ENCODE measurements at places on chromosomes 3 and 15.

DNA sequence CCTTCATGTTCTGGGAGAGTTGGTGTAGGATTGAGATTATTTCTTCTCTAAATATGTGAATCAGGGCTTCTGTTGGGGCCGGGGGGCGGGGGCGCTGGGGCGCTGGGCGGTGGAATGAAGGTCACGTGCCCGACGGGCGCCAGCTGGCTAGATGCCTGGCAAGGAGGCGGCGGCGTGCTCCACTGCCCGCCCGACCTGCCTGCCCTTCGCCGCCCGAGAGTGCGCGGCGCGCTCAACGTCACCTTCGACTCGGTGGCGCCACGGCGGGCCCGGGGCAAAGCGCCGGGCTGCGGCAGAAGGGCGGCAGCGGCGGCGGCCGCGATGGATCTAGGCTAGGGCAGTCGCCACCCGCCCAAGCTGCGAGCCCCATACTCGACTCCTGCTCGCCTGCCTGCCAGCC lies 47.0 kb upstream of the LHFPL4 start:
- DNase-seq: no peak

- DNase-seq: no peak
Measured at GRCh38 chr3:143031327-143031726, 30.0 kb downstream of the U2SURP start.

DNA sequence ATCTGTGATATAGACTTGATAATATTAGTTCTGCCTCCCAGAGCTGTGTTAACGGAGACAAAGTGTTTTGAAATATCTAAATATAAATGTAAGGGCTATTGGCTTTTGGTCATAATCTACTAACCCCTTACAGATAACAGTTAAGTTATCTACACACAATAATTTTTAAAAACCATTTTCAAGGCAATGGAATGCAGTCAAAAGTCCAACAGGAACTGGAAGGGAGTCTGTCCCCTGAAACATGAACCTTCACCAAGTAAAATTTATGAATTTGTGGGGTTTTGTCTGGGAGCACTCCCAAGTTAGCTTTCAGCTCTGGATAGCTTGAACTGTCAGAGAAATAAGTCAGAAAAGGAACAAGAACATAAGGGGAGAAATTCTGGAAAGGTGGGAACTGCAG lies 312.3 kb upstream of the ICE2 start:
- DNase-seq: no peak

- DNase-seq: no peak
Measured at GRCh38 chr15:34292621-34293020, 45.0 kb downstream of the SLC12A6 start.

GRCh38 chr3:172454180-172454579 lies 5.9 kb upstream of the GHSR start:
- no peak for DNase-seq
